Psoas muscle (tissue), 8 donors: ENCODE measurements at places on chromosomes 4 and X.

GRCh38 chrX:85365370-85365995, 14.0 kb downstream of the POF1B start:
- no peak overlapping the region for H3K27ac ChIP-seq
- H3K27me3 ChIP-seq: no peaks in the 10 kb centered on the region
- DNase-seq: no peak
- no peaks in the 10 kb centered on the region for H3K36me3 ChIP-seq
- H3K4me1 ChIP-seq: no peaks in the 10 kb centered on the region

DNA sequence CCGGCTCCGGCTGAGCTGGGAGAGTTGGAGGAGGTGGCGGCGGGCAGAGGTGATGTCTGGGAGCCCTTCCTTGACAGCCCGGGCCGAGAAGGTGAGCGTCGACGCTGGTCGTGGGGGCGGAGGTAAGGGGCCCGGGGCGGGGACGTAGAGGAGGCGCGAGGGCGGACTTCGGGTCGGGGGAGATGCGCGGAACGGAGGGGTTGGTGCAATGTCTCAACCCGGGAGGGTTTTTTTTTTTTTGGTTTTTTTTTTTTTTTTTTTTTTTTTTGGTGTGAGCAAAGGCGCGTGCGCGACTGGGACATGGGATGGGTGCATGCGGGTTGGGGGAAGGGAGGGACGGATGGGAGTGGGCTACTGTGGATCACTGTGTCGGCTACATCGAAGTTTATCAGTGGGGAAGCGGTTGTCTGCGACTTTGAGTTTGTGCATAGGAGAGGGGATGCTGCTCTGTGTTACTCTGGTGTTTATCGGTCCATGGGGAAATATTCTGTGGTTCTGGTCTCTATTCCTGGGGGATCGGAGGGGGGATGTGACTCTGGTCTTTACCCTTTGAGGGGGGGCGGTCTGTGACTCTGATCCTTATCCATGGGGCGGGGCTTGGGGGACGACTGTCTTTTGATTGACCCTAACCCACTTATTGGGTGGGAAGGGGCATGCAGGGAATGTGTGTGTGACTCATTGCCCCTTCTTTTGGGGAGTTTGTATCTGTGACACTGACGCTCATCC, 537 bp downstream of the RBM10 start:
- H3K36me3 ChIP-seq: no peaks in the 10 kb centered on the region
- peak overlapping the region; percentile 91 for H3K27ac ChIP-seq
- H3K27me3 ChIP-seq: no peaks in the 10 kb centered on the region
- no peak for DNase-seq
- peaks cover 4% of the 10 kb centered on the region for H3K4me1 ChIP-seq

DNA sequence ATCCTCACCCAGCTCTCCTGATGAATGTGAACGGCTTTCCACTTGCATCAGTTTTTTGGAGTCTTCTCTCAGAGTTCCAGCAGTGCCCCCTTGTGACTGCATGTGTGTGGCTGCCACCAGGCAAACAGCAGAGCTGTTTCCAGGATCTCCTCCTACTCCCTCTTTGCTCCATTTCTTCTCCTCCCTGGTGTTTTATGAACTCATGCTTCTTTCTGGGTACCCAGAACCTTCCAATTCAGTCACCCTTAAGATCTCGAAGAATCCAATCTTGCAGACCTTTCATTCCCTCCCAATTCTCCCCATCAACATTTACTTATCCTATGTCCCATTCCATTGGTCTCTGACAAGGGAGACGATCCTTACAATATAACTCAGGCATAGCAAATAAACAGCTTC, 6.8 kb upstream of the TCEANC start:
- no peaks in the 10 kb centered on the region for H3K4me1 ChIP-seq
- DNase-seq: no peak
- H3K27me3 ChIP-seq: no peaks in the 10 kb centered on the region
- H3K36me3 ChIP-seq: no peaks in the 10 kb centered on the region
- no peak overlapping the region for H3K4me3 ChIP-seq

DNA sequence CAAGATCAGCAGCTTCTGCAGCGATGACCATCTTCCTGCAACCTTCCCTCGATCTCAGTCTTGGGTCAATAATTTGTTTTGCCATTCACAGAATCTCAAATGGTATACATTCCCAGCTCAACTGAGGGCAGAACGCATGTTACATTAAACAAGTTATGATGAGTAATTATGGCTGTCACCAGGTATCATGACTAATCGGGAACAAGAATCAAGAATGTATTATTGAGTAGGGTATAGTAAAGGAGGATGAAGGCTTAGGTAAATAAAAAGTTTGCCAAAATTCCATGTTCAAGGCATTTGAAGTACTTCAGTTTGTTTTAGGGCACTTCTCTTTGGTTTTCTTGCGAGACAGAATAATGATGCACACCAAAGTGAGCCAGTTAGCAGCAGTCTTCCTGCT, 194.1 kb downstream of the SH2D1A start:
- no peaks in the 10 kb centered on the region for H3K27me3 ChIP-seq
- no peak overlapping the region for H3K4me3 ChIP-seq
- no peak overlapping the region for H3K27ac ChIP-seq

GRCh38 chr4:120733968-120734367, 188.6 kb downstream of the PRDM5 start:
- no peaks in the 10 kb centered on the region for H3K27me3 ChIP-seq
- H3K36me3 ChIP-seq: no peaks in the 10 kb centered on the region
- no peak overlapping the region for H3K4me3 ChIP-seq
- no peak for DNase-seq
- H3K4me1 ChIP-seq: no peaks in the 10 kb centered on the region

GRCh38 chrX:69618803-69619202, 2.9 kb downstream of the EDA start:
- no peak overlapping the region for H3K4me3 ChIP-seq
- no peaks in the 10 kb centered on the region for H3K36me3 ChIP-seq
- H3K27me3 ChIP-seq: no peaks in the 10 kb centered on the region
- H3K4me1 ChIP-seq: no peaks in the 10 kb centered on the region
- no peak overlapping the region for H3K27ac ChIP-seq

- H3K27me3 ChIP-seq: no peaks in the 10 kb centered on the region
- no peaks in the 10 kb centered on the region for H3K4me1 ChIP-seq
- H3K4me3 ChIP-seq: no peak overlapping the region
- no peak overlapping the region for H3K27ac ChIP-seq
- H3K36me3 ChIP-seq: no peaks in the 10 kb centered on the region
These were observed 61.3 kb downstream of the ENPP6 start for GRCh38 chr4:184156163-184156920.

DNA sequence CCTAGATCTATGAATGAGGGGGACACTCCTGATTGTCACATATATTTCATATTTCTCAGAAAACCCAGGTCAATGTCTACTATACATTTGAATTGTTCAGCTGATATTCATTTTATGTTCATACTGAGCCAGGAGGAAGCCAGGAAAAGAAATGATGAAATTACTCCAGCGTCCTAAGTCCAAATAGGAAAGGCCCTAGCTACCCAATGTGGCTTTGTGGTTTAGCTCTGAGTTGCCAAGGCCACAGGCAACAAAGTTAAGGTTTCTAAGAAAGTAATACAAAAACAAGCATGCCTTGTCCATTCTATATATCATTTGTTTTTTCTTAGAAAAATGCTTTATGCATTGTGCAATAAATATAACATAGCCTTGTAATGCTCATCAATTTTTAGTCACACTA, 4.5 kb upstream of the CSN2 start:
- no peak overlapping the region for H3K4me3 ChIP-seq
- no peaks in the 10 kb centered on the region for H3K27me3 ChIP-seq
- no peak for DNase-seq

DNA sequence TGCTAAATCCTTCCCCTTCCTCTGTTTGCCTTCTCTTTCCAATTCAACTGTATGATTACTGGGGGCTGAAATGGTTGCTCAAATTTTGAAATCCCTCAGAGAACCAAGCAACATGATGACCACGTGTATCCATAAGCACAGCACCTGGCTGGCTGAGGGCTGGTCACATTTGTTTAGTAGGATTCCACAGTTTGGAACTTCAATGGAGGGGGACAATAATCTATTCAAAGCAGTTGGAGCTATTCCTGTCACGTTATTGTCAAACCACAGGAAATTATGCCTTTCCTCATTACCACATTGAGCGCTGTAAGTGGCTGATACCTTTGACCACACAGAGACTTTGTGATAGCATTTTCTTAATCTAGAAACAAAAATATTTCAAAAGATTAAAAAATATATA, 7.0 kb downstream of the TMSB4X start:
- no peaks in the 10 kb centered on the region for H3K4me1 ChIP-seq
- no peaks in the 10 kb centered on the region for H3K27me3 ChIP-seq
- no peak for DNase-seq
- H3K27ac ChIP-seq: peak overlapping the region; percentile 30
- no peak overlapping the region for H3K4me3 ChIP-seq

- peaks cover 6% of the 10 kb centered on the region for H3K4me1 ChIP-seq
- H3K27me3 ChIP-seq: peaks cover 31% of the 10 kb centered on the region
- peak overlapping the region; percentile 81 for H3K4me3 ChIP-seq
- H3K36me3 ChIP-seq: no peaks in the 10 kb centered on the region
- peak overlapping the region; percentile 69 for H3K27ac ChIP-seq
These were observed 734 bp upstream of the GALNT7 start for GRCh38 chr4:173167758-173168395.

DNA sequence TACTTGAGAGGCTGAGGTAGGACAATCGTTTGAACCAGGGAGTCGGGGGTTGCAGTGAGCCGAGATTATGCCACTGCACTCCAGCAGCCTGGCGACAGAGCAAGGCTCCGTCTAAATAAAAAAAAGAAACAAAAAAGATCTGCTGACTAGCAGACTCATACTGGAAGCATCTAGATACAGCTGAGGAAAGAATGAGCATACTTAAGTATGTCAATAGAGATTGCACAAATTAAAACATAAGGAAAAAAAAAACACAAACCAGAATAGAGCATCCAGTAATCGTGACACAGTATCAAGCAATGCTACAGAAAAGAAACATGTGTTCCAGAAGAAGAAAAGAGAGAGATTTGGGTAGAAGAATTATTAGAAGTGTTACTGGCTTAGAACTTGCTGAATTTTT, 105.5 kb upstream of the SPOCK3 start:
- H3K27ac ChIP-seq: no peak overlapping the region
- H3K4me3 ChIP-seq: no peak overlapping the region

DNA sequence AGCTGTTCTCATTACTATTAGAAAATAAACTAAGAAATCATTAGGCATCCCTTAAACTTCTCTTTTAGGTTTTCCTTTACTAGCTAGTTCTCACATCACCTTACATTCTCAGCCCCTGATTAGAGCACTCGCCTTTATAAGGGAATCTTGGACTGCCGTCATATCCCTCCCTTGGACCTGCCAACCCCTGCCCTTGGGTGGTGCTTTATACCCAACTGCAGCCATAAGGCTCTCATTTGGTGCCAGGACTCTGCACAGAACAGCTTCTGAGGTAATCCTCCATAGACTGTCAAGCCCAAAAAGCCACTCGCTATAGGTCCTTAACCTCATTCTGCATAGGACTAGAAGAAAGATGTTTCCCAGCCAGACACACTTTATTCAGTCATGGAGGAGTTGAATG, 67.5 kb downstream of the NHSL2 start:
- no peak overlapping the region for H3K27ac ChIP-seq
- no peaks in the 10 kb centered on the region for H3K4me1 ChIP-seq
- no peak overlapping the region for H3K4me3 ChIP-seq
- no peaks in the 10 kb centered on the region for H3K36me3 ChIP-seq
- no peaks in the 10 kb centered on the region for H3K27me3 ChIP-seq

DNA sequence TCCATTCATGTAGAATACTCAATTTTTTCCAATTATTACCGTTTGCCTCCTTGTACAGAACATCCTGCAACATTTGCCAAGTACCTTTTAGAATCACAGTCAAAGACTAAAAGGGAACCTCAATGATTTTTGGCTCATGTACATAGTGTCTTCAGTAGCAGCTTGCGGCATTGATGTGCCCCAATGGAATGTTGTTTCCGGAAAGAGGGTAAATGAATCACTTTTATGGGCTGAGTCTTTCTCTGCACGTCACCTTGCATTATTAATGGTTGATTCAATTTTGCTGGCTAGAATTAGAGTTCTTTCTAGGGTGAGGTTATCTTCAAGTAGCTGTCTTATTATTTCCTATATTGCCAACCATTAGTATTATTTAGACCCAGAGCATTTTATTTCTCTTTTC, 116.9 kb upstream of the GABRA2 start:
- H3K4me1 ChIP-seq: no peaks in the 10 kb centered on the region
- no peak for DNase-seq
- no peaks in the 10 kb centered on the region for H3K36me3 ChIP-seq
- no peaks in the 10 kb centered on the region for H3K27me3 ChIP-seq
- no peak overlapping the region for H3K4me3 ChIP-seq

- H3K27me3 ChIP-seq: no peaks in the 10 kb centered on the region
- no peaks in the 10 kb centered on the region for H3K4me1 ChIP-seq
- no peaks in the 10 kb centered on the region for H3K36me3 ChIP-seq
- DNase-seq: no peak
- H3K4me3 ChIP-seq: no peak overlapping the region
These were observed 258.1 kb upstream of the NEIL3 start for GRCh38 chr4:177051473-177052060.

- H3K27ac ChIP-seq: no peak overlapping the region
- H3K27me3 ChIP-seq: no peaks in the 10 kb centered on the region
- H3K4me1 ChIP-seq: no peaks in the 10 kb centered on the region
- H3K4me3 ChIP-seq: no peak overlapping the region
- no peak for DNase-seq
These were observed 82.0 kb upstream of the NEIL3 start for GRCh38 chr4:177227636-177228035.

- no peaks in the 10 kb centered on the region for H3K36me3 ChIP-seq
- no peak for DNase-seq
- no peaks in the 10 kb centered on the region for H3K4me1 ChIP-seq
- no peak overlapping the region for H3K4me3 ChIP-seq
These were observed 185.3 kb upstream of the SPOCK3 start for GRCh38 chr4:167419468-167420140.

GRCh38 chr4:180949424-180950213, 1293.6 kb upstream of the TENM3 start:
- no peak overlapping the region for H3K27ac ChIP-seq
- no peak overlapping the region for H3K4me3 ChIP-seq
- H3K36me3 ChIP-seq: no peaks in the 10 kb centered on the region
- no peak for DNase-seq
- H3K27me3 ChIP-seq: no peaks in the 10 kb centered on the region

- H3K27ac ChIP-seq: no peak overlapping the region
- no peak for DNase-seq
- H3K4me3 ChIP-seq: no peak overlapping the region
- H3K36me3 ChIP-seq: no peaks in the 10 kb centered on the region
These were observed 208.8 kb upstream of the VEGFC start for GRCh38 chr4:177001271-177002175.
